ENCODE measurements at places on chromosomes 3 and 15.

GRCh38 chr3:85560088-85560785 lies 601.4 kb downstream of the CADM2 start:
- DNase-seq, result no peak

DNA sequence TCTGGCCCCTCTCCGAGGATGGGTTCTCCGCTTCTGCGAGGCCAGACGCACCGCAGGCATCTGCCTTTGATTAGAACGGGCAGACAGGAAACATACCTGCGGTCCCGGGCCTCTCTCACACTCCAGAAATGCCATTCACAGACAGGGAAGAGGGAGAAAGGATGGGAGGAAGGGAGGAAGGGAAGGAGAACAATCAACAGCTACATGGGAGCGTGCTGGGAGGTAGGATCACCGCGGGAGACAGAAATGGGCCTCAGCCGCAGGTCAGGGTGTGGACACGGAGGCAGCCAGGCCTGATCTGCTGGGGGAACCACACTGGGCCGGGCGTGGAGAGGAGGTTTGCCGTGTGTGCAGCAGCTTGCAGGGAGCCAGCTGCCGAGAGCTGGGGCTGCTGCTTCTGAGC lies 90.7 kb upstream of the RGMA start:
- no peak for DNase-seq

- DNase-seq, result no peak
Measured at GRCh38 chr3:72266016-72266370, 481.0 kb upstream of the PROK2 start.

DNA sequence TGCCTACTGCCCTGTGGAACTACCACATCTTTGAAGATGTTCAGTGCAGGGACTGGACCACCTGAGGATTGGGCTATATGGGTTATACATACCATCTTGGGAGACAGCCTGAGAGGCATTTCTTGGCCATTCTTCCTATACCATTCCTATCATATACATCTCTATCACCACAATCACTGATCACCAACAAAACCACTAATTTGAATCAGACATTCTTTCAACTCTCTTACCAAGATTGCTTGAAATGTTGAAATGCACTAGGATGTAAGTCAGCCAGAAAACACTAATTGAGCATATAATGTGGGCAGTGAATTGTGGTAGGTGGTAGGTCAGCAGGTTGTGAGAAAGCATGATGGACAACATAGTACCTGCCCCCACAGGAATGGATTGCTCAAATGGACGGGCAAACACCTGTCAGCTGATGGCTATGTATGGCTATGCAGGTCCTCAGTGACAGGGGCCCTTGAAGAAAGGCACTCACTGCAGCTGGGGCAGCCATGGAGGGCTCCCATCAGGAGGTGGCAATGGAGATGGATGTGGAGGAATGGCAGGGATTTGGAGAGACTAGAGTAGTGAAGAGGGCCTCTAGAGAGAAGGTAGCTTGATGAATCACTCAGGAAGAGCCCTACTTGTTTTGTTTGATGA lies 49.1 kb downstream of the AMOTL2 start:
- no peak for DNase-seq

GRCh38 chr3:161031134-161031533 lies 74.0 kb downstream of the B3GALNT1 start:
- no peak for DNase-seq

DNA sequence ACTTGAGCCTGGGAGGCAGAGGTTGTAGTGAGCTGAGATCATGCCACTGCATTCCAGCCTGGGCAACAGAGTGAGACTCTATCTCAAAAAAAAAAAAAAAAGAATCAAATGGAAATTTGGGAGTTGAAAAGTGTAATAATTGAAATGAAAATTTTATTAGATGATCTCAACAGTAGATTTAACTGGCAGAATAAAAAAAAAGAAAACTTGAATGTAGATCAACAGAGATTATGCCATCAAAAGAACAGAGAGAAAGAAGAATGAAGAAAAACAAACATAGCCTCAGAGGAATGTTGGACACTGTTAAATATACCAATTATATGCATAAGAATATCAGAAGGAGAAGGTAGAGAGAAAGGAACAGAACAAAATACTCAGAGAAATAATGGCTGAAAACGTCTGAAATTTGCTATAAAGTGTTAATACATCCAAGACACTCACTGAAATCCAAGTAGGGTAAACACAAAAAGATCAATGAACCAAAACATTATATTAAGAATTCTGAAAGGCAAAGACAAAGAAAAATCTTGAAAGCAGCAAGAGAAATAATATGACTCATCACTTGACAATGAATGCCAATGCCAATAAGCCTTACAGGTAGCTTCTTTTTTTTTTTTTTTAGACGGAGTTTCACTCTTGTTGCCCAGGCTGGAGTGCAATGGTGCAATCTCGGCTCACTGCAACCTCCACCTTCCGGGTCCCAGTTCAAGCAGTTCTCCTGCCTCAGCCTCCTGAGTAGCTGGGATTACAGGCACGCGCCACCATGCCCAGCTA lies 14.6 kb upstream of the ELP6 start:
- DNase-seq, result no peak

GRCh38 chr3:152785051-152785450 lies 49.9 kb upstream of the P2RY1 start:
- DNase-seq, result no peak

GRCh38 chr3:159882790-159883779 lies 105.5 kb upstream of the IL12A start:
- no peak for DNase-seq

DNA sequence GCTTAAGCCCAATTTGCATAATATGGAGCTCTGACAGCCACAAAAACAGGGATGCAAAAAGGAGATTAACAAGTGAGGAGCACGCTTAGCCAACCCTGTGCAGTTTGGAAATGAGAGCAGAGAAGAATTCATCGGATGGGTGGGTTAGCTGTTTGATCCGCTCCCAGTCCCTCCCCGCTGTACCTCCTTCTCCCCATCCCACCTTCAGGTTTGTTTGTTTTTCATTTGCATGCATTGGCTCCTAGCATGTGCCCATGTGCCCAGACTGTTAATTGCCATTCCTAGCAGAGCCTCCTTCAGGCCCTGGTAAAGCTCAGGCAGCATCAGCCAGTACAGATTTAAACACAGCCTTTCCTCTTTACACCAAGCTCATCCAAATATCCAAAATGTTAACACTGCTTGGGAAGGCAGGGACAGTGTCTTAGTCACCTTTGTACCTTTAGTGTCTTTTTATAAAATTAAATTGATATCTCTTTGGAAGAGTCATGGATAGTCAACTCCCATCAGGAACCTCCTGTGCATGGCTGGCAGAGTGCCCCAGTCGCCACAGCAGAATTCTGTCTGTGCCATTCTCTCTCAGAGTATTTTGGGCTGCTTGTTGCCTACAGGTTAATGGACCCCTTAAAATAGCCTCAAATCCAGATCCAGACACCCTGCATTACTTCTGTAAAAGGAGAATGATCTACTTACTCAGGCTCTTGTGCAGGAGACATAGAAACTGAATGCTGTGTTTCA lies 244.2 kb downstream of the LSAMP start:
- DNase-seq, result no peak

- DNase-seq, result no peak
Measured at GRCh38 chr15:63752075-63752684, 81.6 kb downstream of the HERC1 start.

DNA sequence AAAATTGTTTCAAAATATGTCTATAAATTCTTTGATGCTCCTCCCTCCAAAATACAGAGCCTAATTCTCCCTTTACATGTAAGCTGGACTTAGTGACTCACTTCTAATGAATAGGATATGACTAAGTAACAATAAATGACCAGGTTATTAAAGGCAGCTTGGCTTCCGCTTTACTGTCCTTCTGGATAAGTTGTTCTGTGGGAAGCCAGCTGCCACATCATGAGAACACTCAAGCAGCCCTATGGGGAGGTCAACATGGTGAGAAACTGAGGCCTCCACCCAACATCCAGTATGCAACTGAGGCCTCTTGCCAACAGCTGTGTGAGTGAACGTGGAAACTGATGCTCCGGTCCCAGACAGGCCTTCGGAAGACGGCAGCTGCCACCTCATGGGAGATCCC lies 247.3 kb upstream of the CHRM5 start:
- DNase-seq, result no peak

GRCh38 chr15:90037961-90038631 lies 37.0 kb downstream of the ZNF710 start:
- no peak for DNase-seq
